Sigmoid colon (tissue), 7 donors: ENCODE measurements at places on chromosomes 2 and 18. TPM values are rescaled to one million over a fixed set of nuclear protein-coding genes. Genes with fewer than 3 reads are reported as not detected.

DNA sequence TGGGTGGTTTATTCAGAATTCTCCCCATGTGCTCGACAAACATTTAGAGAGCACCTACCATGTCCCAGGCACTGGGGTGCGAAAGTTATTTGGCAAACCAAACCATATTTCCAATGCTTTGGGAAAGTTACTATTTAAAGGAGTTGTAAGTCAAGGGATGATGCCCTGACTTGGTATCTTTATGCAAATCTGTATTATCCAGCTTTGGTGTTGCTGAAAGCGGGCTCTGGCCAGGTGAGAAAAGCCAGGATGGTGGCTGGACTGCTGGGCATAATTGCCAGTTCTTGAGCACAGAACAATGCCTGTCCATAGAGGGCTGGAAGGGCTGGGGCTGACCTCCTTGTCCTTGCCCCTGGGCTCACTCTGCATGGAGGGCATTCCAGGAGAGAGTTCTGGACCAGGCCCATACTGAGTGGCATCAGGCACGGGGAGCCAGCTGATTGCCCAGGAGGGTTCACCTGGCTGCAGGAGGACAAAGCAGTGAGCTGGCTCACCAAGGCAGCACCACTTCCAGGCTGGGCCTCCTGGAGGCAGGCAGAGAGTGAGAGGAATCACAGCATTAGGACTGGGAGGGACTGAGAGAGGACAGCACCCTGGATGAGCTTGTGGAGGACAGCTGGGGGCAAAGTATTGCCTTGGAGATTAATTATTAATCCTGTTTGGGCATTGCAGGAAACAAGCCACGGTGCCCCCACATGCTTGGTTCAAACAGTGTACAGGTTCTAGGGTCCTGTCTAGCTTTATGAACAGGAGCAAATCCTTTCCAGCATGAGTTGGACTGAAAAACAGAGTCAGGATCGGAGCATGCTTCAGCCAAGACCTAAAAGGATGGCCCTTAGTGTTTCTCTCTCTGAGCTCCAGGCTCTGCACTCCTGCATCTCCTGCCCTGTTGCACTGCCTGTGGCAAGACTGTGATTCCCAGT lies 7.1 kb downstream of the KHK start:
- no peaks in the 10 kb centered on the region for H3K36me3 ChIP-seq
- no peaks in the 10 kb centered on the region for H3K4me1 ChIP-seq
- H3K27ac ChIP-seq: no peak overlapping the region
- H3K27me3 ChIP-seq: no peaks in the 10 kb centered on the region

DNA sequence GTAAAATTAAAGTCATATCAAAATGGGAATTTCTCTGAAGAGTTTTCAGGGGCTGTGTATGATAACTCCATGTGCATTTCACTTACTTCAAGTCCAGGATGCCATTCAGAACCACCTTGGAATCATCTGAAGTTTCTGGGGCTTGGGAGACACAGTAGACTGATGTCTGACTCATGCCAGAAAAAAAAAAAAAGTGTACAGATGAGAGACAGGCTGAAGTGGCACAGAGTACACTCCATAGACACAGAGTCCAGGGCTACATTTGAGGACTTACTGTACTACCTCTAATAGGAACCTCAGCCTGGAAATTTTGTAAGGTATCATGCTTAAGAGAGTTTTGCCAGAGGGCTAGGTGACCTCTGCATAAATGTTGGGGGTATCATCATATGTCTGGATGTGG lies 92.0 kb downstream of the SS18 start:
- DNase-seq: no peak
- no peaks in the 10 kb centered on the region for H3K27me3 ChIP-seq
- H3K36me3 ChIP-seq: no peaks in the 10 kb centered on the region
- H3K27ac ChIP-seq: no peak overlapping the region
- no peaks in the 10 kb centered on the region for H3K4me1 ChIP-seq

AFF3 gene
- total RNA-seq: 18.9 TPM

DNA sequence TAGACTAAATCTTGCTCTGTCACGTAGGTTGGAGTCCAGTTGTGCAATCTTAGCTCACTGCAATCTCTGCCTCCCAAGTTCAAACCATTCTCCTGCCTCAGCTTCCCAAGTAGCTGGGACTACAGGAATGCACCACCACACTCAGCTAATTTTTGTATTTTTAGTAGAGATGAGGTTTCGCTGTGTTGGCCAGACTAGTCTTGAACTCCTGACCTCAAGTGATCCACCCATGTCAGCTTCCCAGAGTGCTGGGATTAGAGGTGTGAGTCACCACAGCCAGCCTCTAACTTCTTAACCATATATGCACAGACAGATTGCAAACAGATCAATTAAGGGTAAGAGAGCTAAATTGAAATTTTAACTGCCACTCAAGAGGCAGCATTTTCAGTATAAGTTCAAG lies 22.1 kb upstream of the CNGA3 start:
- DNase-seq: no peak
- H3K36me3 ChIP-seq: no peaks in the 10 kb centered on the region
- H3K27ac ChIP-seq: no peak overlapping the region
- no peak overlapping the region for H3K4me3 ChIP-seq

DNA sequence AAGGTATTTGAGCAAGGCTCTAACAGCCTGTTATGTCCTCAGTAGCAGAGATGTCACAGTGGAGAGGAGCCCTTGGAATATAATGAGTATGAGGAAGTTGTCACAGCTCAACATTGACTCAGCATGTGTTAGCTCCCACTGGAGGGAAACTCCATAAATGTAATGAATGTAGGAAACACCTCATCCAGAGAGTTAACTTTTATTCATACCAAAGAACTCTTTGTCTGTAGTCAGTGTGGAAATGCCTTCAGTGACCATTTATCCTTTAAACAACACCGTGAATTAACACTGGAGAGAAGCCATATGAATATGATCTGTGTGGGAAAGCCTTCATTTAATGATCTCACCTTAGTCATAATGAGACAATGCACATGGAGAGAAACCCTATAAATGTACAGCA lies 59.7 kb downstream of the CYP1B1 start:
- H3K4me1 ChIP-seq: peaks cover 24% of the 10 kb centered on the region
- H3K27me3 ChIP-seq: no peaks in the 10 kb centered on the region
- no peak for DNase-seq
- H3K4me3 ChIP-seq: no peak overlapping the region

GRCh38 chr2:7025082-7025481 lies 107.9 kb downstream of the RNF144A start:
- peaks cover 19% of the 10 kb centered on the region for H3K4me1 ChIP-seq
- peak; percentile 46 for DNase-seq
- H3K4me3 ChIP-seq: no peak overlapping the region

GRCh38 chr18:4231260-4231659 lies 223.8 kb downstream of the DLGAP1 start:
- H3K4me3 ChIP-seq: no peak overlapping the region
- no peaks in the 10 kb centered on the region for H3K36me3 ChIP-seq
- H3K27ac ChIP-seq: no peak overlapping the region
- DNase-seq: no peak

DNA sequence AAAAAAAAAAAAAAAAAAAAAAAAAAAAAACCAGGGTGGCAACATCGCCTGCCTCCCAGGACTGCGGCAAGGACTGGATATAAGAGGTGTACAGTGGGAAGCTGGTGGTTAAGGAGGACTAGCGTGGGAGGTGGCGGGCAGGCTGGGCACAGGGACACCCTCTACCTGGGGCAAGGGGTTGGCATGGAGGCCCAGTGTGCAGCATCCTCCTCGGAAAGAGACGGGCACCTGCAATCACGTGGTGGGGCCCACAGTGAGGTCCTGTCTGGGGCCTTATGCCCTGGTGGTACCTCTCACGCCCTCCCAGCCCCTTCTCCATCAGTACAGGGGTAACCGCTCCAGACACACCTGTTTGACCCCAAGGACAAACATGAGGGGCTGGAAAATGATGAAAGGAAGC lies 27.9 kb downstream of the PXDN start:
- H3K4me1 ChIP-seq: no peaks in the 10 kb centered on the region
- peak; percentile 62 for DNase-seq
- H3K36me3 ChIP-seq: no peaks in the 10 kb centered on the region
- peak overlapping the region; percentile 40 for H3K27ac ChIP-seq
- no peaks in the 10 kb centered on the region for H3K27me3 ChIP-seq

IGFBP2 gene
- 13.0 TPM for total RNA-seq

DNA sequence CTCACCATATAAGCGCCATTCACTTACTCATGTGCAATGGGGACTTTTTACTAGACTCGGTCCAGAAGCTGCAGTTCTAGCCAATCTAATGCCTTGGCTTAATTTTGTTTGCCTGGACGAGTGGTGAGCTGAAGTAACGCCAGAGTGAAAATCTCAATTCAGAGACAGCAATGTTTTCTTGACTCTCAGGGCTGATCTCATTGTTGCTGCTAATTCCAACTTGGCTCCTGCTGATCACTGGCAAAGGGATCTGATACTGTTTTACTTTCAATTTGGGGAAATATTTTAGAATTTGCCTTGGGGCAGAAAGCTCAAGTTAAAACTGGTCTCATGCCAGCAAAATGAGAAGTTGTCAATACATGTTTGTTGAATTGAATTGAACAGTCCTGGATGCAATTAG lies 906.6 kb upstream of the CDH2 start:
- H3K4me1 ChIP-seq: no peaks in the 10 kb centered on the region
- H3K36me3 ChIP-seq: no peaks in the 10 kb centered on the region
- no peak overlapping the region for H3K27ac ChIP-seq

L3MBTL4 gene
- total RNA-seq: 3.4 TPM

GRCh38 chr2:43265001-43265400 lies 38.6 kb upstream of the ZFP36L2 start:
- DNase-seq: peak; percentile 78
- H3K36me3 ChIP-seq: no peaks in the 10 kb centered on the region
- no peaks in the 10 kb centered on the region for H3K27me3 ChIP-seq
- peak overlapping the region; percentile 25 for H3K4me3 ChIP-seq
- peak overlapping the region; percentile 83 for H3K27ac ChIP-seq
- H3K4me1 ChIP-seq: peaks cover 67% of the 10 kb centered on the region

DNA sequence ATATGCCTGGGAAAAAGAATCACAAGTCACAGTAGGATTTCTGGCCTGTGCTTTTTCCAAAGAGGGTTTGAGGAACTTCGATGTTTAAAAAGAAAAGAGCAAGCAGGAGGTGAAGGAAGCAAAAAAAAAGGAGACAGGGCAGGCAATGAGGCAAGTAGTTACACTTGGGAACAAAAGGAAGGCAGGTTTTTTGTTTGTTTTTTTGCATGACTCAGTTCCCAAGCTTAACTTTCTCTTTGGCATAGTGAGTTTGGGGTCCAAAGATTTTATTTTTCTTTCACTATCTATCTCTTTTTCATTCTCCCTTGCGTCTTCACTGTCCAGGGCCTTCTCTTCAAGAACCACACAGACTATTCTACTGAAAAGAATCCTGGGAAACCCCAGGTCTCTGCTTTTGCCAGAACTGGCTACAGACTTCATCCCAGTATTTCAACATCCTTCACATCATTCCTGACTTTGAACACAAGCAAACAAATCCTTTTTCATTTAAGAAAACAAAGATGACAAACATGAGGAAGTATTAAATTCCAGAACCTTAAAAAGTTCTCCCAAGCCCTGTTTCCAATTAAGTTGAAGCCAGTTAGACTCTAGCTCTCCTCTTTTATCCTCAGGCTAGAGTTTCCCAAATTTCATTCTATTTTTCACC lies 210.7 kb upstream of the RND3 start:
- no peaks in the 10 kb centered on the region for H3K36me3 ChIP-seq
- no peak overlapping the region for H3K4me3 ChIP-seq
- no peak overlapping the region for H3K27ac ChIP-seq
- DNase-seq: no peak
- H3K4me1 ChIP-seq: no peaks in the 10 kb centered on the region
- H3K27me3 ChIP-seq: no peaks in the 10 kb centered on the region

DNA sequence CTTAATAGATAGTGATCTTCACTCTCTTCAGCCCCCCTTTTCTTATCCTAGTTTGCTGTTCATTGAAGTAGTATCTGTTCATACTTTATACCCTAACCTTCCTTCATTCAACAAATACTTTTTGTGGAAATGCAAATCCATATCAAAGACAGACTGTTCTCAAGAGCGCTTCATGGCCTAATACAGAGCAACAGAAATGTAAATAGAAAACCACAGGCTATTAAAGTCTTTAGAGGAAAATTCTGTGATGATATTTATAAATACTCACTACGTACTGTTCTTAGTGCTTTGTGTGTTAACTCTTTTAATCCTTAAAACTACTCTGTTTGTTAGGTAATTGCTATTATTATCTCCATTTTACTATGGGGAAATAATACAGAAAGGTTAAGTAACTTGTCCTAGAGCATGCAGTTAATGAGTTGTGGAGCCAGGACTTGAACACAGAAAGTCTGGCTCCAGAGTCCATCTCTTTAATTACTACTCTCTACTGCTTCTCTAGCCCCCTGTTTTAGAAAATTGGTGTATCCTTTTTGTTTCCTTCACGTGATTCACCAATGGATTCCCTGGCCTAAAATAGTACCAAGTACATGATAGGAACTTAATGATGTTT lies 2.9 kb downstream of the MDH1 start:
- H3K4me3 ChIP-seq: no peak overlapping the region
- H3K27me3 ChIP-seq: no peaks in the 10 kb centered on the region
- DNase-seq: no peak
- peaks cover 33% of the 10 kb centered on the region for H3K36me3 ChIP-seq

DNA sequence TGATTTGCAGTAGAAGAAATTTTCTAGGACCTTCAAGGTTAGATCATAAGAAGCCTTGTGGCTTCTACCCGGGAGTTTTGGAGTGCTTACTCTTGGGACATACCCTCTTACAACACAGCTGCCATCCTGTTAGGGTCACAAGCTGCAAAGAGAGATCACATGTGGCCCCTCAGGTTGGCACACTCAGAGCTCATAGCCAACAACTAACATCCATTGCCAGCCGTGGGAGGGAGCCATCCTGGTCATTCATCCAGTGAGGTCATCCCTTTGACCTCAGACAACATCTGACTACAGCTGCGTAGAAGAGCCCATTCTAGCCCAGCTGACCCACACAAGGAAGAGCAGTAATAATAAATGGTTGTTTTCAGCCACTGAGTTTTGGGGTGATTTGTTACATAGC lies 76.9 kb upstream of the NABP1 start:
- H3K27ac ChIP-seq: no peak overlapping the region
- no peak overlapping the region for H3K4me3 ChIP-seq
- H3K36me3 ChIP-seq: no peaks in the 10 kb centered on the region
- no peaks in the 10 kb centered on the region for H3K27me3 ChIP-seq

DNA sequence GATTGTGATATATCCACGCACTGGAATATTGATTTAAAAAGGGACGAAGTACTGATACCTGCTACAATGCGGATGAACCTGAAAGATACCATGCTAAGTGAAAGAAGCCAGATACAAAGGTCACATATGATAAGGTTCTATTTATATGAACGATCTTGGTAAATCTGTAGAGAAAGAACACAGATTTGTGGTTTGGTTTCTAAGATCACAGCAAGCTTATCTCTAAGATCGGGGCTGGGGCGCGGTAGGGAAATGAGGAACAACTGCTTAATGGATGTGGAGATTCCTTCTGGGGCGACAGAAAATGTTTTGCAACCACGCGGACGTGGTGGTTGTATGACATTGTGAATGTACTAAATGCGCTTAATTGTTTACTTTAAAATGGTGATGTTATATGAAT lies 60.1 kb downstream of the NEDD4L start:
- H3K27ac ChIP-seq: no peak overlapping the region
- no peak overlapping the region for H3K4me3 ChIP-seq
- no peaks in the 10 kb centered on the region for H3K27me3 ChIP-seq

IMPA2 gene
- total RNA-seq: 21.3 TPM

IMP4 gene
- 71.2 TPM for total RNA-seq
